ENCODE measurements at places on chromosomes 3 and 15.

DNA sequence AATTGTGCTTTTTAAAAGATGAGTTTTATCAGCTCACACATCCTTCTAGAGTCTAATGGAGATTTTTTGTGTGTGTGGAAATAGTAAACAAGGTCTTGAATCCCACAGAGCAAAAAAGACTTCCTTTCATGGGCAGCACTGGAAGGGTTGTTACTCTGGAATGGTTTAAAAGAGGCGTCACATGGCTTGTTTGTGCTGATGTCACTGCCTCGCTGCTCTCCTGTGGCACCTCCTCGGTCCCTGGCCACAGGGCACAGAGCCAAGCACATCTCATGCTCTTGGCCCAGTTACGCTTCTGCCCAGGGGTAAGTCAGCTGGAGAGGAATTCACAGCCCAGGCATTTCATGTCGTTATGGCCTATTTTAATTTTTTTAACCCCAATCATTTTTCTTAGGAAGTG lies 53.2 kb downstream of the PGPEP1L start:
- DNase-seq = peak; percentile 85

GRCh38 chr15:62758126-62758951 lies 284.2 kb upstream of the TPM1 start:
- peak; percentile 56 for DNase-seq

DNA sequence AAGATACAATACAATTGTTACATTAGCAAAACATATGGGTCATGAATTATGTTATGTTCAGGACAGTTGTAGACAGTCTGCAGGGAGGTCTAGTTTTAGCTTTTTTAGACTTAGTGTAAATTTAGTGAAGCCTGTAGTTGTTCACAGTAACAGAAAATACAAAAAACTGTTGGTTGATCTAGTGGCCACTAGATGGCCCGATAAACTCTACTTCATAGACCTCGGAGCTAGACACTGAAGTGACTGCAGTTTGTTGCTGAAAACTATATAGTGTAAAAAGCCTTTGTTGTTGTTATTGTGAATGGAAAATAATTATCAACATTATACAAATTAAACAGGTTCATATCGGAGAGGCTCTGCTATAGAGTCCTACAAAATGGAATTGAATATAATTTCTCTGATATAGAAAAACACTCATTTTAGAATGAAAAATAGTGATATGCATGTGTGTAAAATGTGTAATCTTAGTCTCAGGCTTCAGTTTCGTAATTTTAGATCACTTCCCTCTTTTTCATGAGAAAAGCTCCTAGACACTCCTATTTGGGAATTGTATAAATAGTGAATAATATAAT lies 18.3 kb downstream of the MAGEL2 start:
- peak; percentile 11 for DNase-seq

DNA sequence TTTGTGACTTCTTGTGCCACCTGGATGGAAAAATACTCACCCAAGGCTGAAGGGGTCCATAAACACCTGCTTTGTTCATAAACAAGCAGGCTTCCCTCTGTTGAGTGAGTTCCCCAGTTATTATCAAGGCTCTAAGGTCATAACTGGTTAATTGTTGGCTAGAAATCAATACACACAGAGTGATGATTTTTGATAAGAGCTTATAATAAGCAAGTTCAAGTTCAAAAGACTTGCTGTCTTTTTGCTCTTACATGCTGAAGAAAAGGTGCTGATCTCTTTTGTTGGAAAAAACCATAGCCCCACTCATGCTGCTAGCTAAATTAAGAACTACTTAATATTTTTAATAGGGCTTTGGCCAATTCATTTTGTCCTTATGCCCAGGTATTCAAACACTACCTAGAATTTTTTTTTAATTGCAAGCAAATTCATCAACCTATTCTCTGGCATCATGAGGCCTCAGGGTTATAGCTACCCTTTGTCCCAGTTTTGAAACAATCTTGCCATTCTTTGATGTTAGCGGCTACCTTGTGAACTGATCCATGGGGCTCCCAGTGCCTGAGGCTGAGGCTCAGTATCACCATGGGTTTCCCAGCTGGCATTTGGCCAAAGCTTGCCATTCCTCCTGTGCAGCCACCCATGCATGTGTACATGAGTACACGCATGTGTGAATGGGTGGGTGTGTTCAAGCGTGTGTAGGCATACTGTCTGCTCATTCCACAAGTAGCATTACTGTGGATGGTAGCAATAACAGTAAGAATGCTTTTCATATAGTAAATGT lies 127.6 kb upstream of the LPP start:
- DNase-seq = no peak

GRCh38 chr15:29337156-29337959 lies 67.7 kb upstream of the NSMCE3 start:
- DNase-seq = peak; percentile 63

GRCh38 chr3:170506556-170506955 lies 79.3 kb downstream of the SLC7A14 start:
- no peak for DNase-seq

- no peak for DNase-seq
Observed at GRCh38 chr3:59692117-59692516, 642.3 kb upstream of the CFAP20DC start.

GRCh38 chr15:23570486-23570885 lies 5.0 kb downstream of the MKRN3 start:
- DNase-seq = no peak

GRCh38 chr15:33048255-33048654 lies 146.3 kb downstream of the FMN1 start:
- DNase-seq = no peak

GRCh38 chr15:100705065-100705464 lies 102.7 kb downstream of the ASB7 start:
- no peak for DNase-seq

GRCh38 chr3:126671521-126671920 lies 16.6 kb upstream of the TXNRD3 start:
- no peak for DNase-seq

All from lung (tissue), 17 donors.